ENCODE measurements at places on chromosomes 11 and 22. TPM values are rescaled to one million over a fixed set of nuclear protein-coding genes. Genes with fewer than 3 reads are reported as not detected.

The REXO2 gene
- 125 TPM for total RNA-seq

The MUC5AC gene
- not detected for total RNA-seq

The APOL4 gene
- 3.1 TPM for total RNA-seq

The SMC1B gene
- not detected for total RNA-seq

The SERPIND1 gene
- 0.76 TPM for total RNA-seq

The MB gene
- total RNA-seq, result 10,222 TPM

The FOLH1 gene
- 0.34 TPM for total RNA-seq

GRCh38 chr22:49586873-49587272, 240.8 kb downstream of the BRD1 start:
- DNase-seq, result no peak

DNA sequence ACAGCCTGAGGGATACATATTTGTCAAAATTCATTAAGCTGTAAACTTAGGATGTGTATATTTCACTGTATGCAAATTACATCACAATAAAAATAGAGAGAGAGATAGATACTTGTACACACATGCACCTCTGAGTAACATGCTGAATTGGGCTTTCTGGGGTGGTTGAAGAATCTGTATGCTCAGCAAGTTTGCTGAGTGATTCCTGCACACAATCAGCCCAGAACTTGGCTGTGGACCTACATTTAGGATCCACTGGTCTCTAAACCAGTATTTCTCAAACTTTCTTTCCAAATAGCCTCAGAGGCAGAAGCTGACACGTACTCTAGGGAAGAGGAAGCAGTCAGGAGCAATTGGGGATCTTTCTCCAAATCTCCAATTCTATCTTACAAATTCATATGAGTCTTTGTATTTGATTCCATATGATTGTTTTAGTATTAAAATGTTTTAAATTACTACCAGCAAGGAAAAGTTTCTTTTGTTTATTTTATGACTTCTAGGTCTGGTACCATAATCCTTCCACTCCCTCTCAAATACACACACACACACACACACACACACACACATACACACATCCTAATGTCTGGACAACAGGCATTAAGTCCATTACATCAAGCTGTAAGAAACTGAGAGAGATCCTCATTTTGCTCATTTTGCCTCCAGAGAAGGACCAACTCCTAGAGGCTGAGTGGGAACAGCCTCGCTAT, 20.0 kb downstream of the SYT13 start:
- DNase-seq, result no peak

DNA sequence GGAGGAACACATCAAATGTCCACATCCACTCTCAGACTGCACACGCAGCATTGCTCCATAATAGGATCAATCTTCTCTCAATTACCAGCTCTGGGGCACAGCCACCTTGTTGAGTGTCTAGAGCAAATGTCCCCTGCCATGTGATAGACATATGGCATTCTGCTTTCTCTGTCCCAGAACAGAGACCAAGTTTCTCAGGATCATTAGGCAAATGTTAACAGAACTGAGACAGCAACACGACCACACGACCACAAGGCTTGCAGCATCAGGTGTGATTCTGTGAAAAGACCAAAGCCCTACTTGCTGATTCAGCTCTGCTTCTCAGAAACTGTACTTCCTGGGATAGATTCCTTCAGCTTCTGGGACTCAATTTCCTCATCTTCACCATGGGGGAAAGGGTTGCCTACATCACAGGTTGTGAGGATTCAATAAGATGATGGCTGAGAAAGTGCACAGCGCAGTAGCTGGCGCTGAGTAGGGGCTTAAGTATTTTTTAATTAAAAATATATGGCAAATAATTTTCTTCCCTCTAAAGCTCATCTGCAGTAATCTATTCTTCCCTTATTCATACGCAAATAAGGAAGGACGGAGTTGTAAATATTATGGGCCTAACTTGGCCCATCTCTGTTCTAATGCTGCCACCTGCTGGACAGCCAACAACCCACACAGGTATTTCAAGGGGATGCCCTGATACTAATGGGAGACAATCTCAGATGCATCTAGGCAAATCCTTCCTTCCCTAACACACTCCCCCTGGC, 54.3 kb upstream of the USP47 start:
- peak; percentile 83 for DNase-seq

GRCh38 chr11:68503251-68503687, 42.7 kb downstream of the PPP6R3 start:
- no peak for DNase-seq

GRCh38 chr11:125257190-125257579, 92.6 kb downstream of the PKNOX2 start:
- DNase-seq, result no peak

DNA sequence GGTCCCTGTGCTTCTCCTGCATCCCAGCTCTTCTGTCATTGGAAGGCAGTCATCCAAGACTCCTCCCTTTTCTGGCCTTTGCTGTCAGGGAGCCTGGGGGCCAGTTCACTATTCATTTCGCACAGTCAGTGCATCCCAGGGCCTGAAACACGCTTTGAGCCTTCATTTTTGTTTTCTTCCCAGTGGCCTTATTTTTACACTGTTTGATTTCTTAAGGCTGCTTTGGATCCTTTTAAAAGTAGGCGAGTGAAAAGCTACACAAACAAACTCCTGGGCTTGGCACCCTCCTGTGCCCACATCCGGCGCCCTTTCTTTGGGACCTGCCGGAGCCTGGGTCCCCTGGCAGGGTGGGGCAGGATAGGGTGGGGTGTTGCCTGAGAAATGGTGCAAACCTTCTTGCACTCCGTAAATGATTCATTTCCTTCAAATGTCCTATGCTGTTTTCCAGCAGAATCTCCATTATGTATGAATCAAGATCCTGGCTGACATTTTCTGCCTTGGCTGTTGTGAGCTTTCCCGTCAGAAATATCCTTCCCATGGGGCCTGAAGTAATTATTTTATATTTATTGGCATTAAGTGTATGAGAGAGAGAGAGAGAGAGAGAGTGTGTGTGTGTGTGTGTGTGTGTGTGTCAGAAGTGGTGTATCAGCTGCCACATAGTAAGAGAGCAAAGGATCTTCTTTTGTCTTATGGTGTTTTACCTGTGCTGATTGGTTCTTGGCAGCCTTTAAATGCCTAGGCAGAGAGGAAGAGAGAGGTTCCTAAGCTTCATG, 45.6 kb downstream of the BCR start:
- peak; percentile 83 for DNase-seq

- no peak for DNase-seq
Observed at GRCh38 chr11:58652726-58653280, 30.3 kb downstream of the CNTF start.

- DNase-seq, result no peak
Observed at GRCh38 chr11:57263351-57263750, 26.3 kb upstream of the APLNR start.

DNA sequence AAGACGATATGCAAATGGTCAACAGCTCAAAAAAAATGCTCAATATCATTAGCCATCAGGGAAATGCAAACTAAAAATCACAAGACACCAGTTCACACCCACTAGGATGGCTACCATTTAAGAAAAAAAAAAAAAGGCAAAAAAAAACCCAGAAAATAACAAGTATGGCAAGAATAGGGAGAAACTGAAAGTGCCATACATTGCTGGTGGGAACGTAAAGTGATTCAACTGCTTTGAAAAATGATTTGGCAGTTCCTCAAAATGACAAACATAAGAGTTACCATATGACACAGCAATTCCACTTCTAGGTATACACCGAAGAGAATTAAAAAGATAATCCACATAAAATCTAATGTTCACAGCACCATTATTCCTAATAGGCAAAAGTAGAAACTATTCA, 47.5 kb downstream of the PICALM start:
- no peak for DNase-seq

- DNase-seq, result peak; percentile 77
Observed at GRCh38 chr22:46619830-46620501, at the start of gene GRAMD4. Gene GRAMD4 (plus strand): TSS chr22:46620386. CDS start chr22:46626800, 6,414 bp downstream.

DNA sequence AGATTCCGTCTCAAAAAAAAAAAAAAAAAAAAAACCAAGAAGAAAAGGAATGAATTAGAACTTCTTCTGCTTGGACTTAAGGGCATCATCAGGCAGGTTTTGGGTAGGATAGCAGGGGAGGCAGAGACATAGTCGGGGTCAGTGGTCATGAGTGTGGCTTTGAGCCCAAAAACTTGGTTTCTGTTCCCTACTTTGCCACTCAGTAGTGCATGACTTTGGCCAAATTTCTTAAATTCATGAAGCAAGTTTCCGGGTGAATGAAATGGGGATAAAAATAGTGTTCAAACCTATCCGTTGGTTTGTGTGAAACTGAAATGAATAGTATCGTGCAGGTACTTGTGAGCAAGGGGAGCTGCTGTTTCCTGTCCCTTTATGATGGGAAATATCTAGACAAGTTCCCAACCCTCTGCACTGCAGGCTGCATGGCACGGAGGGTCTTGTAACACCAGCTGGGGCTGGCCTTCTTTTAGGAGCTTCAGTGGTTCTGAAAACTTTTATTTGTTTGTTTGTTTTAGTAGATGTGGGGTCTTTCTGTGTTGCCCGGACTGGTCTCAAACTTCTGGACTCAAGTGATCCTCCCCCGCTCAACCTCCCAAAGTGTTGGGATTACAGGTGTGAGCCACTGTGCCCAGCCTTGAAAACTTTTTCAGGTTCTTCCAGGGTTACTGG, 18.4 kb downstream of the NEAT1 start:
- no peak for DNase-seq

DNA sequence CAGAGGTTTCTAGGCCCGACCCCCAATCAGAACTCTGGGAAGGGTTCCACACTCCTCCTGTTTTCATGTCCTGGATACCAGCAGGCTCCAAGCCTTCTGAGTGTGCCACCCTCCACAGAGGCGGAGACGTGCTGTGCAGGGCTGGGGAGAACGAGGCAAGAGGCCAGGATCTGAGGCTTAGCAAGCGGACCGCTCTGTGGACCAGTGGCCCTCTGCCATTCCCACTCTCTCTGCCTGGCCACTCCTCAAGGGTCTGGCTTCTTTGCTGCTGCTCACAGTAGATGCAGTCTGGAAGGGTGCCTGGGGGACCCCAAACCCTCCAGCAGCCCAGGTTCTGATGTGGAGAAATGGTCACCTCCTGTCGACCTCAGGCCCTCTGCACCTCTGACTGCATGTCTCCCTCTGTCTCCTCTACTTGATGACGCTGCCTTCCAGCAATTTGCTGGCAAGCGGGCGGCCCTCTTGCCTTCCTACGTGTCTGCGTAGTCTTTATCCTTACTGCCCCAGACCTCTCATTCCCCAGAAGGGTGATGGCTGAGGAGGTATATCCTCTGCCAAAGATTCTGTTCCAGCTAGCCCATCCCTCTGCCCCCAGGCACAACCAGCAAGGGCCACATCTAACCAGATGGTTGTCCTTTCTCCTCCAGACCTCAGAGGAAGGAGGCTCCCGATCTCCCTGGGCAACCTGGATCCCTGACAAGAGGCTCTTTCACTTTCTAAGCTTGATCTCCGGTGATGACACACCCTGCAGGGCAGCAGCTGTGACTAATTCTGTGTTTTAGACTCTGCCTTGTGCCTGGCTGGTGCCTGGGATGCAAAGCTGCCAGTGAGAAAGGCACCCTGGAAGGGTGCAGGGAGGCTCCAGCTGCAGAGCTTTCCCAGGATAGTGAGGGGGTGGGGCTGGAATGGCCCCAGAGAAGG, 87.3 kb downstream of the NAT10 start:
- DNase-seq, result peak; percentile 94

GRCh38 chr11:46235777-46236688, 41.4 kb upstream of the CREB3L1 start:
- DNase-seq, result no peak

- DNase-seq, result no peak
Observed at GRCh38 chr22:48750282-48750681, 1077.4 kb downstream of the BRD1 start.

DNA sequence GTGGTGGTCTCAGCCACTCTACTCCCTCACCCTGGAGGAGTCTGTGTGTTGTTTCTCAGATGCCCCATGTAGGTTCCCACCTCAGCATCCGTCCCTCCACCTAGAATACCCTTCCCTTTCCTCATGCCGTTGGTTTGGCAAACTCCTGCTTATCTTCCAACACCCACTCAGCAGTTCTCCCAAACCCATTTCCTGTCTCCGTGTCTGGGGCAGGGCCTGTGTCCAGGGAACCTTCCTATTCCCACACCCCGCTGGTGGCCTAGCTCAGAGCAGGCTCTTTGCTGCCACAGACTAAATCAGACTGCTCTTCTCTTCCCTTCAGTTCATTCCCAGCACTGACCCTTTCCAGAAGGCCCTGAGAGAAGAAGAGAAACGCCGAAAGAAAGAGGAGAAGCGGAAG, 7.5 kb upstream of the SREBF2 start:
- no peak for DNase-seq

Data from right cardiac atrium (tissue), 5 donors.